Mucosa of gallbladder (tissue), 1 donor: ENCODE measurements at places on chromosomes 4 and X.

- DNase-seq, result no peak
Observed at GRCh38 chr4:120209706-120210105, 143.1 kb upstream of the MAD2L1 start.

GRCh38 chr4:174550541-174550940, 28.3 kb upstream of the HPGD start:
- DNase-seq, result no peak

GRCh38 chr4:182306792-182307507, 63.7 kb downstream of the TENM3 start:
- DNase-seq, result no peak

- no peak for DNase-seq
Observed at GRCh38 chr4:7595934-7596461, 161.3 kb upstream of the PSAPL1 start.

GRCh38 chr4:63937961-63938360, 471.3 kb downstream of the TECRL start:
- no peak for DNase-seq

DNA sequence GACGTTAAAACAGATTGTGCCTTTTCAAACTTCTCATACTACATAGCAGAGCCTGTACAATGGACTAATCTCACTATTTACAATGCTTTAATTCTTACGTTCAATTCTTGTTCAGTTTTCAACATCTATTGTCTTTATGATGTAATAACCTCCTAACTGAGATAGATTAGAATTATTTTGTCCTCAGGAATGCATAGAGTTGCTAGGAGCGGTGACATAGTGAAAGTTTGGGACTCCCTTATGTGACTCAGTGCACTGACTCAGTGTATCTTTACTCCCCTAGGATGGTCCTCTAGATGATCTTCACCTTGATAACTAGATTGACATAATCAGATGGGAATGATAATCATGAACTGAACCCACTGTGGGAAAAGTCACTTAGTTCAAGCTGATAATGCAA, 151.5 kb downstream of the VEGFC start:
- DNase-seq, result no peak

DNA sequence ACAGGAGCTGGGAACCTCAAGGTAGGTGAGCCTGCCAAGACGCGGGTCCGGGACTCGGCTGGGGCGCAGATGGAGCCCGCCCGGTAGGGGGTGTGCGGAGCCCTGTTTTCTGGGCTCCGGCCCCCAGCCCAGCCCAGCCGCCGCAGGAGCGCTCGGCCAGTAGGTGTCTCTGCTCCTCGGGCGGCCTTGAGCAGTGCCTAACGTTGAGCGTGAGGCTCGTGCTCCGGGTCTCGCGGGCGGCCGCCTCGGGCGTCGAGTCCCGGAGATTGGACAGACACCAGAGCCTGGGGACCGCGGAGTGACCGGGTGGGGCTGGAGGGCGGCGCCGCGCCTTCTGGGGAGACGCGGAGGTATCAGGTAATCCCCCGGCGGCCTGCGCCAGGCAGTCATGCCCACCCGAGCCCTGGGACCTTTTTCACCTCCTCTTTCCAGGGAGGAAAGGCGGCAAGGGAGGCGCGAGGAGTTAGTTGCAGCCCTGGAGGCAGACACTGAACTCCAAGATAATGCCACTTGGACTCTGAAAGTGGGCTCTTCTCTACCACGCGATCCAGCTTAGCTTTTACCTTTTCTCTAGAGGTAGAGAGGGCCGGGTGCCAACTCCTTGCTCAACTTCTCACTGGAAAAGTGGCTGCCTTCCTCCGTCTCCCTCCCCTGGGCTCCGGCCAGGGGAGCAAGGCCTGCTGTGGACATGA, 14.5 kb upstream of the FGG start:
- DNase-seq, result peak; percentile 56

DNA sequence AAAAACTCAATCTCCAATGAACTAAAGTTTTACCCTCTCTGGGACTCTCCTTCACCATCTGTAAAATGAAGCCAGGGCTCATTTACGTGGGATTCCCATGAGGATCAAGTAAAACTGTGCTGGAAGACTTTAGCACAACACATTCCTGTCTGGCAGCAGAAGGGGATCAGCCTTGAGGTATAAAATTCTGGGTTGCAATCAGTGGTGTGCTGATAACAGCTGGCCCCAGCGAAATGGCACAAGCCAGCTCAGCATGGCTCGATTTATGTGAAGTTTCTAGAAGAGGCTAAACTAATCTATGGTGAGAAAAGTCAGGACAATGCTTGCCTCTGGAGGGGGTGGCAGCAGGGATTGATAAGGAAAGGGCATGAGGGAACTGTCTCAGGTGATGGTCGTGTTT, 28.4 kb downstream of the ZNF630 start:
- DNase-seq, result no peak
